ENCODE measurements at places on chromosomes 3 and 15.

DNA sequence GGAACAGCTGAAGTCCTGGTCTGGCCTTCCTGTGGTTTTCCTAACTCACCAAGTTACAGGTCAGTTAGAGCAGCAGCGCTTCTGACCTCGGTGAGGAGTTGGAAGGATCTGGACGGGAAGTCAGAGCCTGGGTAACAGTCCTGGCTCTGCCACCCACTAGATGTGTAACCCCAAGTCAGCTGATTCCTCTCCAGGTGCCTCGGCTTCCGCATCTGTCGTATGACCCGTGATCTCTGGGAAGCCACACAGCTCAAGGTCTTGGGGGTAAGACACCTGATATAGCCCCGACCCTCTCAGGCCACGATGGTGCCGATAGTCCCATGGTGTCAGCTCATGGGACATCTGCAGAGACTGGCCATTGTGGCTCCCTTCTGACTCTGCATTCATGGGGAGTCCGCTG, 8.3 kb upstream of the PIGZ start:
- DNase-seq: no peak

DNA sequence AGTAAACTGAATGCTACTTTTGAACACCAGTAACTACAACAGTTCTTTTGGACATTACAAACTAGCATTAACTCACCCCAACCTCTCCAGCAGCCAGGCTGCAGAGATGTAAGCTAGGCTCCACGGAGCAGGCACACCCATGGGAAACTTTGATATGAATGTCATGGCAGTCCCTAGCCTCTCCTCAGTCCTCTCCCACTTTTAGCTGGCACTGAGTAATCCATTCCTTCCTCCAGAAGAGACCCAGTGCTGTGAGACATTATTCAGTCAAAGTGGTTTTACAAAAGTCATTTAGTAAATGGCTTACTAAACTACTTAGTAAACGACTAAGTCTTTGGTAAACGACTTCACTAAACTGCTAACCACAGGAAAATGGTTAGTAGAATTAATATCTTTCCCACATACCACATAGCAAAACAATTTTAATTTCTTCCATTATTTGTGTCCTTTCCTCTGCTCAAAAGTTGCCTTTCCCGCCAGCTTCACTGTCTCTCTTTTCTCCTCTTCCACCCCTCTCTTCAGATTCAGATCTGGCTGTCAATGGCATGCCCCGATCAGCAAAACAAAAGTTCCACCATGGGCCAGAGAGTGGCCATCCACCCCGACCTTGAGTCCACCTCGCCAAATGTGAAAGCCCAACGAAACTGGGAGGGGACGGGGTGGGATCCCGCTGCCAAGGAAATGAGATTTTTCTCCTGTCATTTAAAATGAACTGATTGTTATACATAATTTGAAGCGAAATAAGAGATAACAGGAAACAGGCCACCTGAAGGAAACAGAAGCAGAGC, 67.5 kb upstream of the TJP1 start:
- DNase-seq: no peak

GRCh38 chr3:126886217-126886616, 96.7 kb upstream of the PLXNA1 start:
- DNase-seq: no peak

GRCh38 chr3:185760550-185760949, 64.3 kb downstream of the IGF2BP2 start:
- DNase-seq: no peak

DNA sequence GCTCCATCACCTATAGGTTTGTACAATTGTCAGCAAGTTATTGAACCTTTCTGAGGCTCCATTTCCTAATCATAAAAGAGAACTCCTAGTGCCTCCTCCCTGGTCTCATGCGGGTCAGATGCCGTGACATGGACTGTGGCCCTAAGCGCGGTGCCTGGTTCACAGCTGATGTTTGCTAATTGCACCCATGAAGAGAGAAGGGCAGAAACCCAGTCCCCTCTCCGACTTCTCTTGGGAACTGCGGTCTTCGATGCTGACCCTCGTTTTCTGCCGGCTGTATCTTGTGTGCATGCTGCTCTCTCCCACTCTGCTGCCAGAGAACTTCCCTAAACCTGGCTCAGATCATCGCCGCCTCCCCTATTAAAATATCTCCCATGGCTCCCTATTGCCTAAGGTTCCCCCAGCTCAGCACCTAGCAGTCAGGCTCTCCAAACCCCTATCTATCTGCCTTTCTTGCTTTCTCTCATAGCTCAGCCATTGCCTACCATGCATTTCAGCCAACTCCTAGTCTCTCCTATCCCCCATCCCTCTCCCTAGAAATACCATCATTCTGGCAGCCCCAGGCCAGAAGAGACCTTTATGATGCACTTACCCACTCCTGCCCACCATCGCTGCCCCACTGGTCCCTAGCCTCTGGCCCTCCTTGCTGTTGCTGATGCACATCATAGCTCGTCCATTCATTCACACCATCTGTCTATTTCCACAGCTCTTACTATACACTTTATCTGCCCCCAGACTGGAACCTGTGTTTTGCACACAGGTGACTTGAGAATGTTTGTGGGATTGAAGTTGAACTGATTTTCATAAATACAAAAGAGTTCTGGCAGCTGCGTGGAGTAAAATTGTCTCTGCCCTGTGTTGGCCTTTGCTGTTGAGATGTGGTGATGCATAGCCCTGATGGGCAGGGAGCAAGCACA, 6.6 kb downstream of the ISG20 start:
- no peak for DNase-seq

- no peak for DNase-seq
Measured at GRCh38 chr15:71568227-71568626, 242.1 kb upstream of the NR2E3 start.

DNA sequence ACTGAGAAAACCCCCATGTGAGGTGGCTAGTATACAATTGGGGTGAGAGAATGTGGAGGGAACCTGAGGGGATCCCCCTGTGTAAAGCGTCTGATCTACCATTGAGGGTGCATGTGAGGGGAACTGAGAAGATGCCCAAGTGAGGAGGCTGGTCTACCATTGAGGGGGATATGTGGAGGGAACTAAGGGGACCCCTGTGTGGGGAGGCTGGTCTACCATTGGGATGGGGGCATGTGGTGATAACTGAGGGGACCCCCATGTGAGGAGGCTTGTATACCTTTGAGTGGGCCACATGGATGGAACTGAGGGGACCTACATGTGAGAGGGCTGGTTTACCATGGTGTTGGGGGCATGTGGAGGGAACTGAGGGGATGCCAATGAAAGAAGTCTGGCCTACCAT, 160.8 kb downstream of the FBLN2 start:
- no peak for DNase-seq

DNA sequence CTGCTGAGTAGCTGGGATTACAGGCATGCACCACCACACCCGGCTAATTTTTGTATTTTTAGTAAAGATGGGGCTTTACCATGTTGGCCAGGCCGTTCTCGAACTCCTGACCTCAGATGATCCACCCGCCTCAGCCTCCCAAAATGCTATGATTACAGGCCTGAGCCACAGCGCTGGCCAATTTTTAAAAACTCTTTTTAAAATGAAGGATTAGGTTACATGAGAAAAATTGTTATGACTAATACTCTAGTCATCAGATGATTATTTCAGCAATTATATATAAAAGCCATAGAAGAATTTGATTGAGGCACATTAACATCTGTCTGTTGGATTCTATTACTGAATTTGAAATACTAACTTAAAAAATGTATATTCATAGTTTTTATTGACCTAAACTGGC, 134.1 kb upstream of the MNS1 start:
- no peak for DNase-seq

DNA sequence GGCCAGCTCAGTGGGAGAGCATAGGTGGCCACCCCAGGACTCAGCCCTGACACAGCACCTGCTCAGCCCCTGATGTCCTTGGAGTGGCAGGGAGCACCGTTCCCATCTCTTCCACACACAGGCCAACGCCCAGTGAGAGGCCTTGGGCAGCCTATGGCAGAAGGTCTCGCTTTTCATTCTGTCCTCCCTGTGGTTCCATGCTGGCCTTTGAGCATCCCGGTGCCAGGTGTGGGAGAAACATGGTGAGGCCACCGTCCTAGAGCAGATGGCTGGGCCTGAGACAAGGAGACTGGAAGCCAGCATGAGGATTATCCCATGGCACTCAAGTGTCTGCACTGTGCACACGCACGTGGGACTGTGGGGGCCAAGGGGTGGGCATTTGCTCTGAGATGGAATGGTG, 25.1 kb downstream of the ADCY5 start:
- DNase-seq: no peak

DNA sequence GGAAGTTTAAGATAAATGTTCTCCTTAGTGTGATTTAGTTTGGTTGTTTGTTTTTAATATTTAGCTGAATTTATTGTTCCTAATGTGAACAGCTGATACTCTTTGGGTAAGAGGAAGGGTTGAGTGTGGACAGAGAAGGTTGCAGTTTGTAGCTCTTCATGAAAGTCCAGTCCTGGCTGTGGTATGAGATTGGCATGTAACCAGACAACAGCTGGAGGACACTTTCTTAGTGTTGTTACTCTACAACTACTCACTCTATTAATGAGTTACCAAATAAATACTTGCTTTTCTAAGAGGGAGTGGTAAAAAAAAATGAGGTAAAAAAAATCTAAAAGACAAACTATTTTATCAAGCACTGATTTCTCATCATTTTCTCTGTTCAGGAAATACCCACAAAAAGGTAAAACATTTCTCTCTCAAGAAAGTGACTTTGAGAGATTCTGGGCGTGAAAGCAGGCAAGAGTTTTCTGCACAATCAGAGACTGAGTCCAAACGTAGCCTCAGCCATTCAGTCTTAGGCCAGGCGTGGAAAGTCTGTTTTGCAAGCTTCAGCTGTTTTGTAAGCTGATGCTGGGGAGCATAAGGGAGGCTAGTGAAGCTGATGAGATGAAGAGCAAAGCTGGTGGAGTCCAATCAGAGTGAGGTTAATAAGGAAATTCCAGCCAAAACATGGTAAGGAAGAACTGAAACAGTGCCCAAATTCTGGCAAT, 138.5 kb upstream of the ARPP21 start:
- no peak for DNase-seq

DNA sequence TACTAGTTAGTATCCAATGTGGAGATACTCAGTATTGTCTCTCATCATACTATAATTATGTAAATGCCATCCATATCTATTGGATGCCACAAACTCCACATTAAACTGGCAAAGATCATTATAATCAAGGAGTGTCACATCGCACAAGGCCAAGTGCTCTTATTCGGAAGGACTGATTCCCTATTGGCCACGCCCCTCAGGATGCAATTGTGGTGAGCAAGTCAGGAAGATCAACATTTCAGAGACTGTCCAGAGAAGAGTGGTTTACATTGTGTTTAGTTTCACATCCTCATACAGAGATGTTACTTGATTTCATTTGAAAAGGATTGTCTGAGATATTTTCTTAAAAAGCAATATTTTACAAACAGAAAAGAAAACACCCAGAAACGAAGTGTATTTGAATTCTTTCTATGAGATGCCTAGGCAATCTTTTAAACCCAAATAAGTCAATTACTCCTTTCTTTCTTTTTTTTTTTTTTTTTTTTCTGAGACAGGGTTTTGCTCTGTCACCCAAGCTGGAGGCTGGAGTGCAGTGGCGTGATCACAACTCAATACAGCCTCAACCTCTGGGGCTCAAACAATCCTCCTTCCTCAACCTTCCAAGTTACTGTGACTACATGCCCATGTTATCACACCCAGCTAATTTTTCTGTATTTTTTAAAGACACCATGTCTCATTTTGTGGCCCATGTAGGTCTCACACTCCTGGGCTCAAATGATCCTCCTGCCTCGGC, 369.1 kb downstream of the RBMS3 start:
- DNase-seq: no peak

DNA sequence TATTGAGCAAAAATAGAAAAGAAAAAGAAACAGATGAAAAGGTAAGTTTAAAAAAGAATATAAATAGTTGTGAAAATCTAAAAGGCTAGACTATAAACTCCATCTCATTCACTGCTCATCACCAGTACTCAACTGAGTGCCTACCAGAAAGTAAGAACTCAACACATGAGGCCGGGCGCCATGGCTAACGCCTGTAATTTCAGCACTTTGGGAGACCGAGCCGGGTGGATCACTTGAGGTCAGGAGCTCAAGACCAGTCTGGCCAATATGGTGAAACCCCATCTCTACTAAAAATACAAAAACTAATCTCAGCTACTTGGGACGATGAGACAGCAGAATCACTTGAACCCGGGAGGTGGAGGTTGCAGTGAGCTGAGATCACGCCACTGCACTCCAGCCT, 19.3 kb downstream of the LSAMP start:
- DNase-seq: no peak

- no peak for DNase-seq
Measured at GRCh38 chr15:61151791-61152190, 77.3 kb downstream of the RORA start.

- DNase-seq: no peak
Measured at GRCh38 chr3:53175613-53176540, 14.9 kb downstream of the PRKCD start.

GRCh38 chr15:74777769-74778598, 3.9 kb upstream of the CSK start:
- no peak for DNase-seq

- no peak for DNase-seq
Measured at GRCh38 chr15:90187257-90187868, 13.8 kb upstream of the SEMA4B start.

- no peak for DNase-seq
Measured at GRCh38 chr3:167669699-167670098, 16.0 kb upstream of the WDR49 start.

DNA sequence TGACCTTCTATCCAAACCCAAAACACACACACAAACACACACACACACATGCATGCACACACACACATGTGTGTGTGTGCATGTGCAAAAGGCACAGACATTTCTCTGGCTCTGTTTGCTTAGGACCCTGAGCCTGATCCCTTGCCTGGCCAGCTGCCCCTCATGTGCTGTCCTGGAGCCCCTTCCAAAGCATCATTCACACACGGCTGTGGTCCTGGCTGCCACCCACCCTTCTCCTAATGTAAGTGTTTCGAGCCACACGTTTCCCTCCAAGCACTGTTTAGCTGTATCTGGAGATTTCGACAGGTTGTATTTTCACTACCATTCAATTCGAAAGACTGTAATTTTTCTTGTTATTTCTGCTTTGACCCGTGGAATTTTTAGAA, 45.8 kb upstream of the KLF13 start:
- DNase-seq: no peak

DNA sequence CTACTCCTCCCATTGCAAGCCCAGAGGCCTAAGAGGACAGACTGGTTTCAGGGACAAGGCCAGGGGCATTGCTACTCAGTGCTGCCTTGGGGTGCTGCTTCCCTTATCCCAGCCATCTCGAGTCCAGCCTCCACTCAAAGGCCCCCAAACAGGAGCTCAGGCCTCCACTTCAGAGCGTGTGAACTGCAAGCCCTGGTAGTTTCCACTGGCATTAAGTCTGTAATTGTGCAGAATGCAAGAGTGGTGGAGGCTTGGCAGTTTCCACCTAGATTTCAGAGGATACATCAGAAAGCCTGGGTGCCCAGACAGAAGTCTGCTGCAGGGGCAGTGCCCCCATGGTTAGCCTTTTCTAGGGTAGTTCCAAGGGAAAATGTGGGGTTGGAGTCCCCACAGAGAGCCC, 192.8 kb upstream of the ST8SIA2 start:
- DNase-seq: no peak

All from stimulated activated CD4-positive, alpha-beta T cell treated with anti-CD3 and anti-CD28 coated beads, Interleukin-4, amount 100 ng/mL, for 4 hours (primary cell).